ENCODE measurements at places on chromosomes 3 and 15. TPM values are rescaled to one million over a fixed set of nuclear protein-coding genes. Genes with fewer than 3 reads are reported as not detected.

- H3K4me3 ChIP-seq: no peak overlapping the region
- no peaks in the 10 kb centered on the region for H3K36me3 ChIP-seq
- no peak for DNase-seq
These were observed 168.8 kb downstream of the MEGF11 start for GRCh38 chr15:66084704-66085103.

- H3K4me1 ChIP-seq: peaks cover 8% of the 10 kb centered on the region
- no peaks in the 10 kb centered on the region for H3K27me3 ChIP-seq
- no peak for DNase-seq
- H3K27ac ChIP-seq: no peak overlapping the region
- no peak overlapping the region for H3K4me3 ChIP-seq
These were observed 28.6 kb upstream of the ZSCAN2 start for GRCh38 chr15:84572231-84572630.

DNA sequence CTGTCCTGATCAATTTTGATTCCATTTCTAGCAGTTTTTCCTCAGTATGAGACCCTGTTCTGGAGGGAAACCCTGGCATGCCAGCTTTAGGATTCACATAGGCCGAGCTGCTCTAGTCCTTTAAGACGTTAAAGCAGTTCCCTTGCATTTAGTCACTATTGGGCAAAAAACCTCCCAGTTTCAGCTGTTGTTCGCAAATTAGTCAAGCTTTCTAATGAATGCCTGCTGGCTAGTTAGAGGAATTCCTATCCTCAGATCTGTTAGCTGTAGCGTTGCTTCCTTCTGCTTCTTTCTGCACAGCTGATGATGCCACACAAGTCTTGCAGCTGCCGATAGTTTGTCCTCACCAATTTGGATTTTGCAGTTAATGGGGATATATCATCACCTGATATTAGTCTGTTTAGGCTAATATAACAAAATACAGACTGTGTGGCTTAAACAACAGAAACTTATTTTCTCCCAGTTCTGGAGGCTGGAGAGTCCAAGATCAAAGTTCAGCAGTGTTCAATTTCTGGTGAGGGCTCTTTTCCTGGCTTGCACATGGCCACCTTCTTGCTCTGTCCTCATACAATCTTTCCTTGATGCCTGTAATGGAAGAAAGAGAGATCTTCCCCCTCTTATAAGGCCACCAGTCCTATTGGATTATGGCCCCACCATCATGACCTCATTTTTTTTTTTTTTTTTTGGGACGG lies 7.5 kb upstream of the UBL7 start:
- no peak for DNase-seq
- H3K27me3 ChIP-seq: no peaks in the 10 kb centered on the region
- no peaks in the 10 kb centered on the region for H3K4me1 ChIP-seq
- no peaks in the 10 kb centered on the region for H3K36me3 ChIP-seq

DNA sequence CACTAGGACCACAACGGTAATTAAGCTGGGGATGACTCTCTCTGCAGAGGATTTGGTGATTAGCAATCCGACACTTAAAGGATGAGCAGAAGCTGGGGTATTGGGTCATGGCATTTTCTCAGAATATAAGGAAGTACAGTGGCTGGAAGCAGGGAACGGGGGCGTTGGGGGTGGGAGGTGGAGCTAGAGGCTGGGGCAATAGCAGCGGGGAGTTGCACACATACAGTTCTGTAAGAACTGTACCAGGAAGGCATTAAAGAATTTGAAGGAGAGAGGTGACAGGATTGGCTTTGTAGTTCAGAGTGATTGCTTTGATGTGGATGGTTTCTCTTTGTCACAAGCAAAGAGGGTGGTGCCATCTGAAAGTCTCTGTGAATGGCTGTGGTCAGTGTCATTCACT lies 28.2 kb downstream of the PSMD6 start:
- H3K4me3 ChIP-seq: no peak overlapping the region
- no peak for DNase-seq
- peaks cover 13% of the 10 kb centered on the region for H3K4me1 ChIP-seq
- H3K27ac ChIP-seq: no peak overlapping the region
- peaks cover 95% of the 10 kb centered on the region for H3K36me3 ChIP-seq

Gene IRAK2
- 2.2 TPM for total RNA-seq

Measured in heart left ventricle (tissue), 16 donors.